Fibroblast of skin of right quadriceps (primary cell): ENCODE measurements at places on chromosomes 5 and 9.

DNA sequence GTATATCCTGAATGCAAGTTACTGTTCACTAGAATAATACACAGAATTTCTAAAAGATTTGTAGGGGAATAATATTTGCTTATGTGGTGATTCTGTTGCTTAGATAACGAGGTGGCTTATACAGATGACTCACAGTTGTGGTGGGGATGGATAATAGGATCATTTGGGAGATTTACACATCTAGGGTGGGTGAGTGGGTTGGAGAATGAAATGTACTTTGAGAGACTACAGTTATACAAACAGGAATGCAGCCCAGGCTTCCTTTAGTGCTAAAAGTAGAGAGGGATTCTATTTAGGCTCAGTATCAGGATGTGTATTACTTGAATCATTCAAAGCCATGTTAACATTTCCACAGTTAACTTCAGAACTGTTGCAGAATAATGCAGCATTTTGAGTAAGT lies 1.8 kb downstream of the CTXN3 start:
- peak; percentile 74 for DNase-seq

DNA sequence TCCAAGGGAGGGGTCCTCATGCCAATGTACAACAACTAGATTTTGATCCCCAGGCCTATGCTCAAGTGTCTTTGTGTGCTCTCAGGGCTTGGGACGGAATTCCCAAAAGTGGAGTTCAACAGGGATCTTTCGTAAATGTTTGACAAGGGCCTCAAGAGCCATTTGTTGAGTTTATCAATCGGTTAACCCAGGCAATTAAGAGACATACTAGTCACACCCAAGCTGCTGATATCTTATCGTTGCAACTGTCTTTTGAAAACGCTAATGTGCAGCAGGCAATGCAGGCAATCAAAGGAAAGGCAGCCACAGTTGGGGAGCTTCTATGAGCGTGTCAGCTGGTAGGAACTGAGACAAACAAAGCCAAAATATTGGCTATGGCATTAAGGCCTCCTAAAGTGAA lies 161.2 kb downstream of the CPLANE1 start:
- DNase-seq, result no peak

DNA sequence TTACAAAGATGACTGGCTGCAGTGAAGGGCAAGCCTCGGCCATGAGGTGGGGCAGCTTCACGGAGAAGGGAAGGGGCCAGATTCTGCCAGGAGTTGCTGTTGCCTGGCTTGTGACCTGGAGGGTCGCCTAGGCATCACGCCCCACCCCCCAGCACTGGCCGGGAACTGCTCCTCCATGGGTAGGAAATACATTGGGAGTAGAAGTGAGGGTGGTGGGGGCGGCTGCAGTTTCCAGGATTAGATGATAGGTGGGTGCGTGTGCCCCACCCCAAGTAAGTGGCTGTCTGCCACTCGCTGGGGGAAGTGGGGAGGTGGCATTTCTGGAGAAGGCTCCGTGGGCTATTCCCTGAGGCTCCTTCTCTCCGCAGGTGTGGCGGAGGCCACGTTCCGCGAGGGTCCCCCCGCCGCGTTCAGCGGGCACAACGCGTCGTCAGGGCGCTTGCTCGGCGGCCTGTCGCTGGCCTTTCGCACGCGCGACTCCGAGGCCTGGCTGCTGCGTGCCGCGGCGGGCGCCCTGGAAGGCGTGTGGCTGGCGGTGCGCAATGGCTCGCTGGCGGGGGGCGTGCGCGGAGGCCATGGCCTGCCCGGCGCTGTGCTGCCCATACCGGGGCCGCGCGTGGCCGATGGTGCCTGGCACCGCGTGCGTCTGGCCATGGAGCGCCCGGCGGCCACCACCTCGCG lies 16.9 kb downstream of the CRB2 start:
- DNase-seq, result no peak

DNA sequence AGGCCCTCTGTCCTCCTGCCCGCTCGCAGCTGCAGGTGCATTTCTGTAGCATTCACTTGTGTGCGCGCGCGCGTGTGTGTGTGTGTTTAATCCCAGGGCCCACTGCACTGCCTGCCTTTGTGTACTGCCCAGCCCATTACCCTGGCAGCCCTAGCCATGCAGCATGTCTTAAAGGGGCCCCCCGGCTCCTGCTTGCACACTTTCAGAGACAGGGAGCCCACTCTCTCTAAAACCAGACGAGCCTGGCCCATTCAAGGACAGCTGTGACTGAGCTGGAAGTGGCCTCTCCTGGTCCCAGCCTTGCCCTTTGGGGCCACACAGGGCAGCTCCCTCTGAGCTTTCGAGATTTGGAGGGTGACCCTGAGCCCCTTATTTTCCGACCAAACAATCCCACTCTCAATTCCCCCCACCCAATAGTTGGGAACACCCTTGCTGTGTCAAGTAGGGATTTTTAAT lies 98.9 kb downstream of the DAB2IP start:
- no peak for DNase-seq
